ENCODE measurements at places on chromosomes 12 and 14.

DNA sequence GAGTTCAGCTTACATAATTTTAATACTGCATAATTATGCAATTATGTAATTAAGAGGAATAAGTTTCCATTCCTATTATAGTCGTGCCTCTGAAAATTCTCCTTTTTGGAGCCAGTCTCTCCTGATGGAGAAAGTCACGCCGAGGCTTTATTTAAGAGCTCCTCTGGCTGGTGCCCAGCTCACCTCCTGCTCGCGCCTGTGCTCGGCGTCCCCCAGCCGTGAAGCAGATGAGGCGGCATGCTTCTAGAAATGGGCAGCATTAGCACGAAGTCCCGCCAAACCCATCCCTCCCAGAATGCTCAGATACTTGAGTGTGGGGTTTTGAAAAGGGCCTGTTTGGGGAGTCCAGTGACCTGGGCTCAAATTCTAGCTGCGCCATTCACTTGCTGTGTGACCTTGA lies 153.0 kb downstream of the PHETA1 start:
- DNase-seq, result no peak

DNA sequence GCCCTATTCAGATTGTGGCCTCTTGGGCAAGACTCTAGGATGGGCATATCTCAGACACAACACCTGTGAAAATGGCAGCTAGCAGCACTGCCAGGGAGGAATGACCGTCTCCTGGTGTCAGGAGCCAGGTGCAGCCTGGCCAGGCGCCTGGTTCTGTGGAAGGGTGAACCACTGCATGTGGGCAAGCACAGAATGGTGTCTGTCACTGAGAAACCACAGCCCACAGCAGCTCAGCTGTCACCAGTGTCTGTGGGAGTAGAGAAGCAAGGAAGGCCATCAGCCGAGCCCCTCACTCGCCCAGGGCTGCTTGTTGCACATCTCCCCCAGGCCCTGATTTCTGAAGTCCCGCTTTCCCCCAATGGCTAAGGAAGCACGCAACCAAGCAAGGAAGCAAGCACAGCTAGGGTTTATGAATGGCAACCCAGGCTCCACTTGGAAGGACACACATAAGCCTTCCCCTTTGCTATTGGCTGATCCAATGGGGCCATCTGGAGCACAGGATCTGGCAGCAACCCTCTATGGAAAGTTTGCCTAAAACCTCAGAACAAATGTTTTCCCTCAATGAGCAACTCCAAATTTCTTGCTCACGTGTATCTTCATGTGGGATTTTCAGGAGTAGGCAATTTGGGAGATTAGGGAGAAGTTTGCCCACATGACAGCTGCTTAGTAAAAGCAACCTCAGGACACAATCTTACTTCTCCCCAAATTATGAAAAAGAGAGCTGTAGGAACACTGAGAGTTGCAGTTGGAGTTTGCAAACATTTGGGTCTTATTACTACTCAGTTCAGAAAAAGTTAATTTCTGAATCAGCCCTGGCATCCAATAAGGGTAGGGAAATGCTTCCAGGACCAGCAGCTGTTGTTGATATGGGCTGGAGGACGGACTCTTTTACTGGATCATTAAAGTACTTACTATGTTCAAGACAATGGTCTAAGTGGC lies 44.7 kb downstream of the GPHB5 start:
- peak; percentile 31 for DNase-seq

DNA sequence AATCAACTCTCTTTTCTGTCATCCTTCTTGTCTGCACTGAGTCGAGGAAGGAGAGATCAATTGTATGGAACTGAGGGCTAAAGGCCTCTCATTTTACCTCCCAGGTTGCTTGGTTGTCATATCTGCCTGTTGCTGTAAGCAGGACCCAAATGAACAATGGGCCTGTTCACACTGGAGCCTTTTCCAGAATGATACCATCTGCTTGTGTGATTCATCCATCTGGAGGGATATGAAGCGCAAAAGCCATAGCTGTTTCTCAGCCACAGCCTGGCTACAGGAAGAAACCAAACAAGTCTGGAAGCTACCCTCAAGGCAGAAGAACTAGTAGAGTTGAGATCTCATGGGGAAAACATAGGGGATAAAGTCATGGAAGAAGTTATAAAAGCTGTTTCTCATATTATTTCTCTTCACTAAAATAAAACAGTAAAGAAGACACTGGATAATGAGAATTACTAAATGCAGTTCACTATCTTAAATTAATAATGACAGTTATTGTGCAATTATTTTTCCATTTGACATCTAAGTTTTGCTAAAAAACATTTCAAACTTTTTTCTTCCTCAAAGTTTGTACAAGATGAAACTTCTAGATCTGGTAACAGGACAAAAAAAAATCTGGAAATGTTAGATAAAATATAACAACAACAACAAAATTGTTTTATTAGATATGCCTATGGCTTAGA lies 106.3 kb downstream of the SPTSSA start:
- DNase-seq, result peak; percentile 54

GRCh38 chr14:77805706-77806105 lies 5.8 kb downstream of the ADCK1 start:
- no peak for DNase-seq

DNA sequence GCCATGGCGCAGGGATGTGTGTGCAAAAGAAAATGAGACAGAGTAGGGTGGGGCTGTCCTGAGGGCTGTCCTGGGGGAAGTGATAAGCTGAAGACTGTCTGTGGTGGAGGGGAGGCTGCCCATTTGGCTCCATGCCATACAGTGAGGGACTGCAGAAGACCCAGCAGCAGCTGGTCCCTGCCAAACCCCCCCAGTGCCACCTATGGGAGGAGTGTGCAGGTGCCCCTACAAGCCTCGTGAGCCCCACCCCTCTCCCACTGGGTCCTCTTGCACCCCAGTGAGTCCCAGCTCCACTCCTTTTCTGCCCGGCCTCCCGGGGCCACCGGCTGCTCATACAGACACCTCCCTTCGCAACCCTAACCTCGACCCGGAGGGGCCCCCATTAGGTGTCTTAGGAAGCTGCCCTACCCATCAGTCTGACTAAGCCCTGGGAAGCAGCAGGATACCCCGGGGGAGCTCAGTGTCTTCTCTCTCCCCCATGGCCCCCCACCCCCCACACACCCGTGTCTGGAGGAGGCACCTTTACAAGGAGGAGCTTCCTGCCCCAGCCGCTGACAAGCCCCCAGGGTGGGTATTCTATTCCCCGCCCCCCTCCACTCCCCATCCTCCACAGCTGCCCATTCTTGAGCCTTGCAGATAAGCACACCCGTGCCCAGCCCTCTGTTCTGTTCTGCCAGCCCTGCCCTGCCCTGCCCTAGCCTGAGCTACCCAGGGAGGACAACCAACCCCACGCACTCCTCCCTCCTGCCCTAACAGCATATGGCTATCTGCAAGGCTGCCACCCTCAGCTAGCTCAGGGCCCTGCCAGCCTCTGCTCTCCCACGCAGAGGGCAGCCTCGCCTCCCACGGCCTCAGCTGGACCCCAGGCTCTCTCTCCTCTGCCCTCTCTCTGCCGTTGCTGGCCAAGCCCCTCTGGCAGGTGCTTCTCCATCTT lies 41.9 kb downstream of the SLC6A12 start:
- DNase-seq, result no peak

DNA sequence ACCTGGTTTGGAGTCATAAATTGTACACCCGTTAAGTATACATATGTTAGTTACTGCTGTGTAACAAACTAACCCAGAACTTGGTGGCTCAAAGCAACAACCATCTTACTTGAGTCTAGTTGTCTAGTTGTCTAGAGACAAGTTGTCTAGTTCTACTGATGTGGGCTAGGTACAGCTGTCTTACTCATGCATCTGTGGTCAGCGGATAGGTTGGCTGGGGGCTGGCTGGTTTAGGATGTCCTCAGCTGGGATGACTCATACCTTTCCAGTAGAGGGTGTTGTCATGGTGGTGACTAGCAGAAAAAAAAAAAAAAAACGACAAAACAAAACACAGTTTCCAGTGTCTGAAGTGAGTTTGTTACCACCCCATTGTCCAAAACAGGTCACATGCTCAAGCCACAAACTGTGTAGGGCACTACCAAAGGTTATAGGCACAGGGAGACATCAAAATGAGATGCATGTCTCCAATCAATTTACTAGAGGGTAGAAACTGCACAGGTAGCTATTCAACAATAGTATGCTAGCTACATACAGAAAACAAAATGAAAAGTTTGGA lies 680.3 kb downstream of the MED13L start:
- DNase-seq, result peak; percentile 25

- DNase-seq, result no peak
Measured at GRCh38 chr12:47244835-47245234, 165.1 kb upstream of the AMIGO2 start.

GRCh38 chr12:11705010-11705409 lies 55.5 kb downstream of the ETV6 start:
- peak; percentile 79 for DNase-seq

GRCh38 chr14:36818246-36818645 lies 156.6 kb downstream of the PAX9 start:
- DNase-seq, result no peak

DNA sequence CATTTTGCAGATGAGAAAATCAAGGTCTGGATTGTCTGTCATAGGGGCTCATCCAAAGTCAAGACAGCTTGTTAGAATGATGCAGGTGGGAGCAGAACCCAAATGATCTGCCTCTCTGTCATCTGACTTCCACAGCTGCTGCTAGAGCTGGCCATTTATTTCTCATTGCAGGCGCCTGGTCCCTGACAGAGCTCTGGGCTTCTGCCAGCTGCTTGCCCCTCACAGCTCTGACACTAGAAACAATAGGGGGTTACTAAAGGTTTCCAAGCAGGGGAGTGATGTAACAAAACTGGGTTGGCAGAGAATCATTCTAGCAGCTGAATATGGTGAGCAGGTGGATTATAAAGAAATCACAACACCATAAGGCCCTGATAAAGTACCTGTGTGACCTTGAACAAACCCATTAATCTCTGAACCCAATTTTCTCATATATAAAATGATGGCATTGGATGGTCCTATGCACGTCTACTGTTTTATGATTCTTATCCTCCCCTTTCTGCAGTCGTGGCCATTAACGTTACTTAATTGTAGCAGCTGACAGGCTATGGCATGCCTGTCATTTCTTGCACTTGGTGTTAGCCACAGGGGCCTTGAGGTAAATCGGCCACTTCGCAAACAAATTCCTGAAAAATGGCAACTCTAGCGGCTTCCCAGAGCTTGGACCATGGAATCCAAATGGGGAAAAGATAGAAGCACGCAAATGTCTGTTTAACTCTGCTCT lies 134.6 kb downstream of the RMST start:
- DNase-seq, result no peak

GRCh38 chr14:68622856-68623255 lies 170.0 kb downstream of the ZFP36L1 start:
- DNase-seq, result no peak

DNA sequence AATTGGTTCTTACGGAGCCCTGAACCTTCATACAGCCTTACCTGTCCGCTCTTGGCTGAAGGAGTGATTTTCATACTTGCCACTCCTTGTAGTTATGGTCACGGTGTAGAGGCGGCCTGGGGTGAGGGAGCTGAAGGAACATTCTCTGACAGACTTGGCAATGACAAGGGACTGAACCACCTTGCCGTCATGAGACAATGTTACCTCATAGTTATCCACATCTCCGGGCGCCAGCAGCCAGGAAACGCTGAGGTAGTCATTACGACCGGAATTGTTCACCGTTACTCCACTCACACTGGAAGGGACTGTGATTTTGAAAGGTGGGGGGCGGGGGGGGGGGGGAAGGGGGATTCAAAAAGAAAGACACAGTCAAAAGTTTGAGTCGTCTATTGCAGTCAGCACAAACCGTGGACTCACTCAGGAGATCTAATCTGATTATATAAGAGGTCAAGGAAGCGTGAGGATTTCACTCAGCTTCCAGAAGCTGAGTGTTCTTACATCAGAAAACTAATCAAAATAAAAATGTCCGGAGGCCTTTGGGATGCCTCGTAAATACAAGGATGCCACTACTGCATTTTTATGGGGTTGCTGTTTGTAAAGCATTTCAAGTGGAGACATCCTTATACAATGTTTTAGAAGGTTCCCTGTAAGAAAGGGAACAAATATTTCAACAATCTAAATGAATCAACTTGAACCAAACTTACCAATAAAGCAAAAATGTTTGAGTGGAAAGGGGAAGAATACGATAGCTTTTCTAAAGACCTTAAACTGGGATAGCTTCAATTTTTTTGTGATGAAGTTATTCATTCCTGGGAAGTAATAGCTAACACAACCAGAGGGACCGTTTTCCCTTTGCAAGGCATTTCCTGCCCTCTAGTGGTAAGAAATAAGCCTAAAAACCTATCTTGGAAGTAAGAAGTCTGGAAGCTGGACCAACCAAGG lies 60.6 kb downstream of the PTPRB start:
- peak; percentile 68 for DNase-seq

DNA sequence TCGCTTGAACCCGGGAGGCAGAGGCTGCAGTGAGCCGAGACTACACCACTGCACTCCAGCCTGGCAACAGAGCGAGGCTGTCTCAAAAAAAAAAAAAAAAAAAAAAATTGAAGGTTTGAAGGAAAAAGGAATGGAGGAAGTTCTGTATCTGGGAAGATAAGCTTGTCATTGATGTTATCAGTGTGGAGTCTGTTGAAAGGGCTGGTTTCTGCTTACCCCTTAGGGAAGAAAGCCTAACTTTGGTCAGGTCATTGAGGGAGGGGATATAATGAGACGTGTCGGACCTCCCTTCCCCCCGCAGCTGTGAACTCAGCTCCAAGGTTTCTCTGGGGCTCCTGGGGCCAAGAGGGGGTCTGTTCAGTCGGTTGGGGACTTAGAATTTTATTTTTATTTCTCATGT lies 16.4 kb downstream of the DAO start:
- DNase-seq, result no peak

- DNase-seq, result no peak
Measured at GRCh38 chr14:89325959-89326358, 91.1 kb downstream of the FOXN3 start.

DNA sequence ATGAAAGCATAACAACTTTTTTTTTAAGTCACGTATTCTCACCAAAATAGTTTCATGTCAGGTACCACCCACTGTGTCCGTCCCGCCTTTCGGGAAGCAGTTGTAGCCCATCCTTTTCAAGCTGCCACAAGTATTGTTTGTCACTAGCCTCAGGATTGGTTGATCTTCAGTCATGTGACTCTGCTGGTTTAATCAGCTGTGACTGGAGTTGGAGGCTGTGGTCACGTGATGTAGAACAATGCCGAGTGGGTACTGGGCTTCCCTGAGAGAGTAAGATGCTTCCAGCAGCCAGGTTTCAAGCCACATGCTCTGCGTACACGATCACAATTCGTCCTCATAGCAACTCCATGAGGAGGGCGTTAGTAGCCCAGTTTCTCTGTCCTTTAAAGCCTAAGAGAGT lies 83.0 kb upstream of the WSCD2 start:
- DNase-seq, result no peak

DNA sequence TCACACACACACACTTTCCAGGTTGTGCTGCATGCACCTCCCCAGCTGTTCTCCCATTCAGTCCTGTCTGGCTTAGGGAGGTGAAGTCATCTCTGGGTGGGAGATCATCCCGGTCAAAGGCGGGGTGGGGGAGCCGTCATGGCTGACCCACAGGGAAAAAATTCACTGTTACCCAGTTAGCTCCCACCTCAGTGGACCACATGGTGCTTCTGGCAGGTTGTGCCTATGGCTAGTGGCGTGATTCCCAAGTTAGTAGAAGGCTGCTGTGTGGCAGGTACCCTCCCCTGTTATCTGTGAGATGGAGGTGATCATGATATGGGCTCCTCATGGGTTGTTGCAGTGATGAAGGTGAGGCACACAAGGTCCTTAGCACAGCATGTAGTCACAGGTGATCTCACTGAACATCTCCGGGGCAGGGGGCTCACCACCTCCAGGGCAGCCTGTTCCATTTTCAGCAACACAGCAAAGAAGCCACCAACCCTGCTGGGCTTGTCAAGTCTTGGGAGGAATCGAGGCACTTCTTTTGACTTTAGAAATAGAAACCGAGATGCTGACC lies 154.9 kb upstream of the CCND2 start:
- no peak for DNase-seq

GRCh38 chr14:67335781-67336180 lies 23.8 kb downstream of the ATP6V1D start:
- DNase-seq, result no peak

Data from stromal cell of bone marrow (primary cell).